Bronchial epithelial cell (primary cell): ENCODE measurements at places on chromosomes 2 and 18.

DNA sequence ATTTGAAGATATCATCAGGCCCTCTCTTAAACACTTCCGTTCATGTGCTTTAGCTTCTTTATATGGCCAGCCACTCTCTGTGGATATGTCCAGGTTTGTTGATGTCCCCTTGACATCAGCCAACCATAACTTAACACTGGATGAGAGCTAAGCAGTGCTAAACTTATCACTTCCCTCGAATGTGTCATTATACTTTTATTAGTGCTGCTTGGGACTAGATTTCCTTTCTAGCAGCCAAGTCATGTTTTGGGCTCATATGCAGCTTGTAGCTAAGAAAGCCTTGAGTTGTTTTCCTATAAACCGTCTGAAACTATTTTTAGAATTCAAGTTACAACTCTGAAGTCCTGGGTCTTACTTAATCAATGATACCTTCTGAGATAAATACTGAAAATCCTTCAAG lies 144.8 kb upstream of the TNP1 start:
- DNase-seq, result no peak

GRCh38 chr2:176109946-176110345 lies 2.9 kb downstream of the HOXD11 start:
- DNase-seq, result no peak

GRCh38 chr2:223528036-223528435 lies 74.1 kb downstream of the SCG2 start:
- DNase-seq, result no peak

GRCh38 chr18:48947560-48947959 lies 3.2 kb downstream of the SMAD7 start:
- no peak for DNase-seq

GRCh38 chr2:232350804-232351685 lies 27.5 kb upstream of the ALPP start:
- peak; percentile 8 for DNase-seq

DNA sequence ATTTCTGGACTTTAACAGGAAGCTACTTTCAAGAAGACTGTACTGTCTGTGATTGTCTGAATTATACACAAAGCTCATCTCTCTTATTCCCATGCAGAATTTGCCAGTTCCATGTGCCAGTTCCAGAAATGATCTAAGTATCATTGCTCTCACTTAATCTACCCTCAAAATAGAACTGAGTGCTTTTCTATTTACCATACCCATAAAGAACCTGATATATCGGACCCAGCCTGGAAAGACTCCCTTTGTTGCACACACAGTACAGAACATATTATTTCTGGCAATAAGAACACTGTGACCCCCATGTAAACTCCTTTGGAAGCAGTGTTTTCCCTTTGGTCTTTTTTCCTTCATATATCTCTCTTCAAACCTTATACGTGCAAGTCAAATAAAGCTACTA lies 102.3 kb upstream of the TTN start:
- no peak for DNase-seq

DNA sequence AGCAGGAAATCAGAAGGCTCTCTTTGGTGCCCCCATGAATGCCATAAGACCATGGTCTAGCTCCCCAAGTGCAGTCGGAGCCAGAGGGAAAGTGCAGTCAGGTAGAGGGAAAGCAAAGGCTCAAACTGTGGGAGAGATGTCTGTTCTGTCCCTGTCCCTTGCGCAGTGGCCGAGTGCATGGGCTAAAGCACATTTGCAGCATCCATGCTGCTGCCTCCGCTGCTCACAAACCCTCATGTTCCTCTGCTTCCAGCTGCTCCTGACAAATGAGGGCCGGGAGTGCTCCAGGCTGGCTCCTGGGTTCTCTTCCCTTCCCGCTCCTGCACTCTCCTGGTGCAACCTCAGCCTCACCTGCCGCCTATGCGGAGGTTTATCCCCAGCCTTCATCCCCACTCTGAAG lies 34.2 kb downstream of the SCTR start:
- DNase-seq, result no peak

GRCh38 chr18:44741511-44741910 lies 60.8 kb downstream of the SETBP1 start:
- no peak for DNase-seq

GRCh38 chr2:19611491-19612332 lies 253.3 kb upstream of the OSR1 start:
- peak; percentile 77 for DNase-seq

DNA sequence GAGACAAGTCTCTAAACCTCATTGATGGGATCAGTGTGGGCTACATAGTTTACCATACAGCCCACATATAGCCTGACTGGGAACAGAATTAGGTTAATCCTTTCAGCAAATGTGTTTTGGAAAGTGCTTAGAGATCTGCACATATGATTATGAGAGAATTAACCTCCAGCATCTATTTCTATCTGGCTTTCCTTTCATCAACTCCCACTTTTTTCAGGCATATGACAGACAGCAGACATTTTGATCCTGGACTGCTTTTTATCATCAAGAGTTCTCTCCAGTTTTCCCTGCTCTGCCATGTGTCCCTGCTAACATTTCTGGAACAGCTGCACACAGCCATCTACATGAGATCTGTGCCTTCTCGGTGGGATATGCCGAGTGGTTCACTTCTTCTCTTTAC lies 139.5 kb upstream of the LRP1B start:
- no peak for DNase-seq

DNA sequence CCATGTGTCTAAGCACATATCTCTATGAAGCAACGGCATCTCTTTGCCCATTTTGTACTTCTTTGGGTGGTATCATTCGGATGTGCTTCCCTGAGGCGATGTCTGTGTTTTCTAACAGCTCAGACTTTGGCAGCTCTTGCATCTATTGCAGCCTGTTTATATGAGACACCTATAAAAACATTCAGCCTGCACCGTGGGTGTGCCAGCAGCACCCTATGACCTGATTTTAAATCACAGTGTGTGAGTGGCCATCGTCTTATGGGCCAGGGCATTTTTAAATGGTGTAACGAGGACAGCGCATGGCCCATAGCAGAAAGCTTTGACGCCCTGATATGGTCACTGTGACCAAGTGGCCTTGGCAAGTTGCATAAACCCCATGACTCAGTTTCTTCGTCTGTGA lies 12.9 kb downstream of the NPAS2 start:
- no peak for DNase-seq

DNA sequence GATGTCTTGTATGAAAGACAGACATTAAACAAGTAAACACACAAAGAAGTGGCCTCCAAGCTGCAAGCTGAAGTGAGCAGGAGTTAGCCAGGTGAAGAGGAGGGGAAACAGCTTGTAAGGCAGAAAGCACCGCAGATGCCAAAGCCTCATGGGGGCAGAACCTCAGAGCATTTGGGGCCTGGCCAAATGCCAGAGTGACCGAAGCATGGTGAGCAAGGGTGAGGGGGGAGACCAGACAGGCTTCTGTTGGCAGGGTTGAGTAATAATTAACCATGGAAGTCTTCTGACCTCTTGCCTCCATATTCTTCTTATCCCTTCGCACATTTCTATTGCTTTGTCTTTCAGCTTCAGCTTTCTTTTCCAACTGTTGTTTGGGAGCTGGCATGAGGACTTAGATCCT lies 5.6 kb downstream of the QPCT start:
- no peak for DNase-seq

DNA sequence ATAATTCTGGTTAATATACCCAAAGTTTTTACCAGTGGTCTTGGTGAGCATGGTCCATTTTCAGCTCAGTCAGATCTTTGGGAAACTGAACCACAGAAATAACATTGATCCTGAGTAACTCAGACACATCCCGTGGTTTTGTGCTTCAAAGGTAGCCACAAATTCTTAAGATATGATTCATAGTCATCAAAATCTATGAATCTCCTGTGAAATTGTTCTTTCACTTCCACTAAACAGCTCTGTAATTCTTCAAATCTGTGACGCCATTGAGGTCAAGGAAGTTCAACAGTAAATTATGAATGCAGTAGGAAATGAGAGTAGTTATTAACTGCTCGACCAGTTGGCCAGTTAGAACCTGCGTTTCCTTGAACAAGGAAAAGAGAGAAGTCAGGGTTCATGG lies 147.3 kb downstream of the IRS1 start:
- DNase-seq, result peak; percentile 94

- no peak for DNase-seq
Measured at GRCh38 chr2:30404319-30405259, 42.5 kb upstream of the LCLAT1 start.

- no peak for DNase-seq
Measured at GRCh38 chr2:58906081-58906645, 665.0 kb upstream of the FANCL start.

DNA sequence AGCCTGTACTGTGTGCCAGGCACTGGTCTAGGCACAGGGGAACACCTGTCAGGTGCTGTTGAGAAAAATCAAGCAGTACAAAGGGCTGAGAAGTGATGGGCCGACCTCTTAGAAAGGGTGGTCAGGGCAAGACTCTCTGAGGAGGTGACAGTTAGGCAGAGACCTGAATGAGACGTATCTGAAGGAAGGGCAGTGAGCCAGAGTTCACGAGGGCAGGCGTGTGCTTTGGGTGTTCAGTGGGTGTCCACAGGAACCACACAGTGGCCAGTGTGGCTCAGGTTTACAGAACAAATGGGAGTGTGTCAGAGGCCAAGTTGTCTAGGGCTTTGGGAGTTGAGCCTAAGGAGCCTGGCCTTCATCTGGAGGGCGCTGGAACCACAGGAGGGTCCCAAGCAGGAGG lies 6.2 kb downstream of the ARMC9 start:
- no peak for DNase-seq

DNA sequence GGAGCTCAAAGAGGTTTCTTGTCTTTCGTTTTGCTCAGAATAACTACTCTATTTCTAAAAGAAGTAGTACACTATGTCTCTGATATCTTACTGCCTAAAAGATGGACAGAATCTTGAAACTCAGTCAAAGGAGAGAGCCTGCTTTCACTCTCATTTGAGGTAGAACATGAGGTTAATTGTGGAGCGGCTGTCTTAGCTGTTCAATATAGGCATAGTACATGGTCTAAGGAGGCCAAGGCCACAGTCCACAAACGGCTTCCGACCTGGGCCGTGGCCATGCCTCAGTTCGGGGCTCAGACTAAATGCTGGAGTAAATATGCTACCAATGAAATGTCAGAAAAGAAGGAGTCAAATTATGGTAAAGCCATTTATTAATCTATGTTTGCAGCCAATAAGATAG lies 185.8 kb upstream of the ACAA2 start:
- no peak for DNase-seq

- DNase-seq, result peak; percentile 14
Measured at GRCh38 chr2:197498235-197498936, 1.3 kb downstream of the HSPD1 start.

GRCh38 chr2:46486436-46486835 lies 7.1 kb downstream of the TMEM247 start:
- no peak for DNase-seq

DNA sequence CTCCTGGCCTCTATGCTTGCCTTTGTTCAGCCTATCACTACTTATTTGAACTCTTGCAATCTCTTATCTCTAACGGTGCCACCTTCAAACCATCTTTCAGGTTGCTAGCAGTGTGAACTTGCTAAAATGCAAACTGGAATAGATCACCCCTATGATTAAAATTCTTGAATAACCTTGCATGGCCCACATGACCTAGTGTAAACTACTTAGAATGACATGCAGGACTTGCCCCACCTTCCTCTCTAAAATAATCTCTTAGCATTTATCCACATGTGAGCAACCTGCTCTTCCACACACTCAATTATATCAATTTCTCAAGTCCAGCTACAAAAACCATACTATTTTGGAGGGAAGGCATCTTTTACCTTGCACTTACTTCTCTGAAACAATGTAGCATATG lies 137.6 kb downstream of the ETAA1 start:
- no peak for DNase-seq

GRCh38 chr2:176126929-176127773 lies 2.4 kb upstream of the HOXD8 start:
- peak; percentile 43 for DNase-seq

DNA sequence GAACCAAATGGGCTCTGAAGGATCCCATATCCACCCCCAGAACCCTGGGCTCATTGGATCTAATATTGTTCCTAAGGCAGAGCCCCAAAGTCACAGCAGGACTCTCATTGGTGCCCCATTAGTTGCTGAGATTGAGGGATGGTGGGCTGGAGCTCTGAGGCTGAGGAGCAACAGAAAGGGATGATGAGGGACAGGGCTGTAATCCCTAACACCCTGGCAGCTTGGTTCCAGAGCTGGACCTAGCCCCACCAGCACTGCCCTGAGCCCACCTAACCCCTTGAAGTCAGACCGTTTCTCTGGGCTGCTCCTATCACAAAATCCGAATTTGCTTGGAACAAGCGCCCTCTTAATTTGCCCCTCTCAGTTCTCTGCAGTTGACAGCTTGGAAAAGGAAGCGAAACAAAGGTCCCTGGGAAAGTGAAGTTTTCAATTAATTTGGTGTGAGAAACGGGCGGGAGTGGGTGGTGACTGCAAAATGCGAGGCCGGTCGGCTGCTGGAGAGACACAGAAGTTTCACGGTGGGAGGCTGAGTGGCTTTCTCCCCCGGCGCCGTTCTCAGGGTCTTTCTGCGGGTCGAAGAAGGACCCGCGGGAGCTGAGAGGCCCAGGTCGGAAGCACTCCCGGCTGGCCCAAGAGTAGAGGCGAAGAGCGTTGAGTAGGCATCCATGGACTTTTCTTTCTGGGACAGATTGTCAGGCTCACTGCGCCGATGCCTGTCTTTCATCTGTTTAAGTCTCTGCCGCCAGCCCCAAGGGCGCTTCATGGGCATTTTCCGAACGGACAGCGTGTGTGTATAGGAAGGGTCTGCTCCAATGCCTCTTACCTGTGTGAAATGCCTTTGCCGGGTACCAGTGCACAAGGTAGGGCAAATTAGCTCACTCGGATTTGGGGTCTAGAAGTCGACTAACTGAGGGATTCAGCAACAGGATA lies 927 bp upstream of the HOXD13 start:
- no peak for DNase-seq

DNA sequence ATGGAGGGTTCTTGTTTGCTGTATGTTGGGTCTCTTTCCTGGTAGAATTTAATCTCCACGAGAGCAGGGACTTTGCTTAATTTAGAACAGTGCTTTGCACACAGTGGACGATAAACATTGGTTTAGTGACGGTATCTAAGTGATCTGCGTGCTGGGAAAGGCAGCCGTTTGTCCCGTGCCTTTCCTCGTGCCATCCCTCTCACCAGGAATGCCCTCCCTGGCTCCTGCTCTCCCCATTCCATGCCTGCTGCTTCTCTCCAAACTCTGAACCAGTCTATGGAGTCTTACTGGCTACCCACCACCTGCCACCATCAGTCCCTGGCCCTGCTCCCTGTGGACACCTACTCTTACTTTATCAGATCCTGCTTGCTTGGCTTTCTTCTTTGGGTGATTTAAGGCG lies 27.3 kb upstream of the TNP1 start:
- DNase-seq, result no peak

DNA sequence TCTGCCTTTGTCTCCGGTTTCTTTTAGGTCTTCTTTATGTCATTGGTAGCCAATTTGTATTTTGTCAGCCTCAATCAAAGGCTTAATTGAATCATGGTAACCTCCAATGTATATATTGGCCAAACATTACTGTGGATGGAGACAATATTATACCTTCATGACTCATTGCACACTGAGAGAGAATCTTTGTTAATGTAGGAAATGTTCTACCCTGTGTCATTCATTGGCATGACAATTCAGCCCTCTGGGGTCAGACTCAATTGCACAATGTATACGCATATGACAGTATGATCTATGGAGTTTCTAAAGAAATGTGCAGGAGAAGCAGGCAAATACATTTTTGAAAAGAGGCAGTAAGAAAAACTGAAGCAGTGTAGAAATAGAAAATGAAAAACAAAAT lies 162.6 kb downstream of the PDE11A start:
- DNase-seq, result peak; percentile 86
